CD4-positive, alpha-beta memory T cell (primary cell): ENCODE measurements at places on chromosomes 2 and 18.

DNA sequence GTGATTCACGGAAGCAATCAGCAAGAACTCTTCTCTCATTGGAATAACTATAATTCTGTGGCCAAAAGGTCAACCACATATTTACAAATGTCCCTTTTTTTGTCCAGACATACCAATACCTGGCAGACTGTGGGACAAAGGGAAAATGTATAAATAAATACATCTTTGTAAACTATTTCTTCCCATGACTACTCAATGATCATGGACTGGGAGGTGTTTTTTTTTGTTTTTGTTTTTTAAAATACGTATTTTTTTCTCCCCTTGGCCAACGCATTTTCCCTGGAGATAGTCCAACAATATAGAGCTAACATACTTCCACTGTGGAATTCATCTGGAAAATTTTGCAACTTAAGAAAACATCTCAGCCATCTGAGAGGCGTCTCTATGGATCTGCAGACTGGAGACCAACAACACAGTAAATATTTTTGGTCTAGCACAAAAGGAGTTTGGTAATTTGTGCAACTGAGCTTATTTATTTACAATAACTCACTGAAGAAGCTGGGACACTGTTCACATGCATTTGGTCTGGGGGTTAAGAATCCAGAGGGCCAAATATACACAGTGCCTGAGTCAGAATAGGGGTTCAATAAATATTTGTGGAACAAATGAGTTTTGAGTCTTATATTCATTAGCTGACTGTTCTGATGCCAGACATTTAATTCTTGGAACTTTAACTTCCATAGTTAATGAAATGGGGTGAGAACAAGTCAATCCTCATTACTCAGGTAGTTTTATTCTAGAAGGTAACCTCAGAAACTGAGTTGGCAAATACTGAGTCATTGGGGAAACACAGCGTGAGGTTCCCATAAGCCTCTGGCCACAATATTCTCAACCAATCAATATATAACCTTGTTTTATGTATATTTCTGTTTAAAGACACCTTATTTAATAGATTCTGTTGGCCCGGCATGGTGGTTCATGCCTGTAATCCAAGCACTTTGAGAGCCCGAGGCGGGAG lies 36.2 kb downstream of the CCBE1 start:
- no peak for DNase-seq

GRCh38 chr2:184677171-184677570 lies 78.8 kb downstream of the ZNF804A start:
- DNase-seq = no peak

DNA sequence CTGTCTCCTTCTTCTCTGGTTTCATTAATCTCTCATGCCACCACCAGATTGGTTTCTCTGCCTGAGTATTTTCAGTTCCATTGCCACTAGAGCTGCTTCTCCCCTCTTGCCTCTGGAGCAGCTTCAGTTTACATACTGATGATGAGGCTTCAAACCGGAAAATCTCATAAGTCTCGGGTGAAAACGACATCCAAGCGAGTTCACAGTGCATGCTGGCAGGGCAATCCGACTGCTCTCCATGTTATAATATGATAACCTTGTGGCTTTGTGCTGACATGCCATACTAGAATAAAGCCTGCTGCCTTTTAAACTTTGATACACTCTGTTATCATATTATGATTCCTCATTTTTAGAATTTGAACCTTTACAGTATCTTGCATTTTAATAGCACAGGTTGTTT lies 153.5 kb downstream of the PRPF40A start:
- no peak for DNase-seq

DNA sequence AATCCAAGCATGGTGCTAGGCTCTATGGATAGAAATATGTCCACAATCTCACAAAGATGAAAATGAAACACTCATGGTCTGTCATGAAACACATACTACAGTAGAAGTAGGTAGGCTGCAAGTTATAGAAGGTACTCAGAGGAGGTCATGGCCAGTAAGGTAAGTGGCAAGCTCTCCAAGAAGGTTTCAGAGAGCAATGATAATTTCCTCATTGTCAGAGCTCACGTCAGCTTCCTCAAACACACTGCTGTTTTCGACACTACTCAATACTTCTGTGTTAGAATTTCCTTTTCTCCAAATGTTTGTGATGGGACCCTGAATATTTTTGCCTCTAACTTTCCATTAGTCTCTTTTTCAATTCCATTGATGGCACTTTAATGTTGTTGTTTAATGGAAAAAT lies 25.5 kb downstream of the CCDC141 start:
- no peak for DNase-seq

- peak; percentile 84 for DNase-seq
These were observed 18.3 kb downstream of the YPEL5 start for GRCh38 chr2:30165050-30165520.

GRCh38 chr2:69525261-69525660 lies 88.0 kb upstream of the NFU1 start:
- DNase-seq = no peak

- no peak for DNase-seq
These were observed 358.5 kb upstream of the HNRNPA3 start for GRCh38 chr2:176854062-176854461.

DNA sequence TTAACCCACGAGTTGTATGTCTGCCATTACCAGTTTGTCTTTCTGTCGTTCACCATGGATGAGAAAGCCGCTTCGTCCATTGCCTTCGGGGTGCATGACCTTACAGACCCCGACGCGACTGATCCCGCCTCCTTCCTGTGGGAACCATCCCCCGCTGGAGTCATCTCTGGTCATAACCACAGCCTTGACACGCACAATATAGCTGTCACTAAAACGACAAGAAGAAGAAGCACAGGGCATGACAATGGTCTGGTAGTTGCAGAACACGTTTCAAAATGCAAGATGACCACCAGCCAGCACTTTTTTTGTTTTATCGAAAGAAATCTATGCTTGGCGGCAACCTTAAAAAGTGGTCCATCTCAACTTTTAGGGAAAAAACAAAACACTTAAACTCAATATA lies 87.7 kb downstream of the SPRED2 start:
- no peak for DNase-seq
